ENCODE measurements at places on chromosomes 5 and 9.

DNA sequence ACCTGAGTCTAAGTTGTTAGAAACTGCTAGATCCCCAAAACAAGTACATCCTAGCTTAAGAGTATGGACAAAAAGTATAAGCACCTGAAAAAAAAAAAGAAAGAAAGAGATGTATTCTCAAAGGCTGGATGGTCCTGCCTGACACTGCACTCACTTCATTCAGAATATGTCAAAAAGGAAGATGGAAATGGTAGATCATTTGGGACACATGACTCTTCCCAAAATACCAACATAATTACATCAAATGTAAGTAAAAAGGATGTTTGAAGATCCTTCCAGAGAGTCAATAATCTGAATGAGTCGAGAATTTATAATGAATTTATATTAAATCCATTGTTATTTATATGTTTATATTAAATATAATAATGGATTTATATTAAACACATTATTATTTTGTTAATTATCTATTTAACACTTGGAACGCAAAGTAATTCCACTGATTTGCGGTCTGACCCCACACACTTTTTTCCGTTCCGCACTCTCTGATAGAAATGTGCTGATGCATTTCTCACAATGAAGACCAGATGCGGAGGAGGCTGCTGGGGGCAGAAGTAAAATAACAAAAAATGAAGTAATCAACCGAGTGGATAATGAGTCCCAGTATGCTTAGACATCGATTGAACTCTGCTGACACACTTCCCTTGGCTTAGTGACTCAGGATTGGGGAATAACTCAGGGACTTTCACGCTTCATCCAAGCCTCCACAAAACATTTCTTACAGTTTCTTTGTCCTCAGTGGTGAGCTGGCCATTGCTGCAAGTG, 201.2 kb downstream of the ADAMTS12 start:
- no peak for DNase-seq

GRCh38 chr5:76715486-76715735, 515 bp upstream of the F2R start:
- no peak for DNase-seq

DNA sequence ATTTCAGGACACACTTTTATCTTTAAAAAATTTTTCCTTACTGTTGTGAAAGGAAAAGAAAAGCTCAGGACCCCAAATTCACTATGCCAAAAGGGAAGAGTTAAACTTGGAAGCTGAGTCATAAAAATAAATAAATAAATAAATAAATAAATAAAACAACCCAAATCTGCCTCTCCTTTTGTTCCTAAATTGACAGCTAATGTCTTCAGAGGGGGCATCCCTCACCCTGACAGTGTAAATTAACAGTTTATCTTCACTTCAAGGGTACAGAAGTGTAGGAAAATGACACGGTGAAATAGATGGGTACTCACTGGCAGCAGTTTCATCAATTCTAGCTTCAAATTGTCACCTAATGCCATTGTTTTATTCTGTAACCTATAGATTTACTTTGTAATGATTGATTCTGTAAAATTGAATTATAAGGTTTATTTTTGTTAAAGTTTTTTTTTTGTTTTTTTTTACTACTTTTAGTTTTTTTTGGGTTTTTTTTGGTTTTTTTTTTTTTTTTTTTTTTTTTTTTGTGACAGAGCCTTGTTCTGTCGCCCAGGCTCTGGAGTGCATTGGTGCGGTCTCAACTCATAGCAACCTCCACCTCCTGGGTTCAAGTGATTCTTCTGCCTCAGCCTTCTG, 18.5 kb upstream of the ANXA1 start:
- no peak for DNase-seq

DNA sequence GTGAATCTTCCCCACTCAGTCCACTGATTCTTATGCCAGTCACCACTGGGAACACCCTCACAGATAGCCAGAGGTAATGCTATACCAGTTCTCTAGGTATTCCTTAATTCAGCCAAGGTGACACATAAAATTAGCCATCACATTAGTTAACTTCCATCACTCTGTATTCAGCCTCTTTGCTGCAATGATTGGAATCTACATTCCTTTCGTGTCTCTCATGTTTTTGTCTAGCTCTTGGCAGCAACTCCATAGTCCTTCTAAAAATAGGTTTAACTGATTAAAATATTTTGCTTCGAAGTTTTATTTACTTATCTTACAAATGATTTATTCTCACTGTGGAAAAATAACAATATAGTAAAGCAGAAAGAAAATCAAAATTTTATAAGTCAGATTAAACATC, 19.6 kb upstream of the RNF20 start:
- no peak for DNase-seq

DNA sequence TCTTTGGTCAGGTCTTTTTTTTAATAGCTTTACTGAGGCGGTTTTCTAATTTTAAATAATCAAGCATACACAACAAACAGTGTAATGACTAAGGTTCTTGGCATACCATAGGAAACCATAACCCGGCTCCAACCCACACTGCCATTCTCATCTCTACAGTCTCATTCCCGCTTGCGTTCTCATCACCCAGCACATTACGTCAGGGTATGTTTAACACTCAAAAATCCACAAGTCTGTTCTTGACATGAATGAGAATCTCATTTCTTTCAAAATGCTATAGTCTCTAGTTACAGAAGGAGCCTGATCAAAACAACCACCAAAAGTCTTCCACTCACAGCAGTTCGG, 505 bp downstream of the C5orf34 start:
- no peak for DNase-seq

DNA sequence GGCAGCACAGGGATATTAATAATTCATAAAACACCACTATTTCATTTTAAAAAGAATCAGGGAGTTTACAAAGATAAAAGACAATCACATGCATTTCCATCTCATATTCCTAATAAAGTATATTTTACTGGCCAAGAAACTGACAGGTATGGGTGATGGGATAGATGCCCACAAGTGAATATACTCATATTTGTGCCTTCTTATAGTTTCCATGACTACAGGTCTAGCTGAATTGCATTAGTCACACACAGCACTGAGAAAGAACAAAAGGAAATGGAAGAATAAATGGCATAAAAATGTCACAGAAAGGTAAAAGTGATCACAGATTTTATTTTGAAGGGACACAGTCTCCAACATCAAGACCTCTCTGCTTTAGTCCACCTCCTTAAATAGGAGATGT, 193.5 kb downstream of the PLK2 start:
- DNase-seq: no peak

DNA sequence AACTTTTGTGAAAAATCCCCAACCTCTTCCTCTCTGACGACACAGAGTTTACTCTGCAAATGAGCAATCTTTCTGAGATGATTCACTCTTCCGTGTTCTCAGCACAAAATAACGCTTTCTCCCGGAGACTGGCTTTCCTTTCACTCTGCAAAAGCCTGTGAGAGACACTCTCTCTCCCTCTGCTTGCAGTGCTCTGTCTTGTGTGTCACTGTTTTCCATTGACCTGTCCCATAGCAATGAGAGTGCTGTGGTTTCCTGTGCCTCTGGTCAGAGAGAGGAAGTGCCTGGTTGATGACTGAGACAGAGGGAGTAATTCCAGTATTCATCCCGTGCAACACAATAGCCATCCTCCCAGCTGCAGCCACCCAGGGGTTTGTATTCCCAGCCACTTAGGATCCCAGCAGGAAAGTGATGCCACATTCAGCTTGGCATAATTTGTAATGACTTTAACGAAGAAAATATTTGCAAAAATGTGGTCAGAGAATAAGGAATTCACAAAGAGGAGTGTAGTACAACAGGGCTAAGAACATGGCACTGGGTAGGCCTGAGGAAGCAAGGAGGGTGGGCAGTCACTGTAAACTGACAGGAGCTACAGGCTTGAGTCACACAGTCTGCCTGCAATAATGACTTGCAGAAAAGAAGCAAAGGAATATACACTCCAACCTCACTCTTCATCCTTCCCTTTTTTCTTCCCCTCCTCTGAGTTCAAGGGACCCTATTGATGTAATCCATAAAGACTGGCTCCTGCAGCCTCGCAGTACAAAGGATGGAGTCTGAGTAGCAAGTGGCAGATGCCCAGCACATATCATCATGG, 463.5 kb upstream of the RGMB start:
- no peak for DNase-seq

- DNase-seq: no peak
These were observed 351.1 kb upstream of the RIOK2 start for GRCh38 chr5:97534166-97534565.

DNA sequence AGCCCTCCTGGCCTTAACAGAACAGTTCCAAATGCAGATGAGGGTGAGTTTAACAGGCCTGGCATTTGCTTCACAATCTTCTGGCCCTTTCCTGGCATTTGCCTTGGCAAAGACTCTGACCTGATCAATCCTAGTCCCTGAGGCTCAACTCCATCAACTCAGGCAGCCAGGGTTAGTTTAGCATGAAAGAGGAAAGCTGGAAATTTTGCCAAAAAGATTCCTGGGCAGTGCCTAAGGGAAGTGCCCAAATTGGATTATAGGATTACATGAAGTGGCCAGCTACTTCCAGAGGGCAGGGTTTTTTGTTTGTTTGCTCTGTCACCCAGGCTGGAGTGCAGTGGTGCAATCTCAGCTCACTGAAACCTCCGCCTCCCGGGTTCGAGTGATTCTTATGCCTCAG, 36.8 kb downstream of the PCDHAC2 start:
- DNase-seq: no peak

DNA sequence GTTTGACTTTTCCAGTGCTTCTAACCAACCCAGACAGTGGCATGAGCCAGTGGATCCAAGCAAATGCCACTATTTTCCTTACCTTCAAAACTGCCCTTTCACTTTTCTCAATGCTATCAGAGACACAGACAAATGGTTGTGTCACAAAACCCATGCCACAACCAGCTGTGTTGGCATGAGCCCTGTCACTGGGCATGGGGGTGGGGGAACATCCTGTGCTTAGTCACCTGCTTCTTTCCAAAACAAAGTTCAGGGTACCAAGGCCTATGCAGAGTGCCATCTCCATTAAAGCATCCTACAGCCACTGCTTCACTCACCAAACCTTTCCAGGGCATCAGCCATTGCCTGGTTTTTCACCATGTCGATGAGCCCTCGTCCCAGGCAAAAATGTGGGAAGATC, 30.1 kb downstream of the NIPSNAP3B start:
- DNase-seq: no peak

- DNase-seq: no peak
These were observed 20.7 kb downstream of the TTC1 start for GRCh38 chr5:160029540-160030139.

DNA sequence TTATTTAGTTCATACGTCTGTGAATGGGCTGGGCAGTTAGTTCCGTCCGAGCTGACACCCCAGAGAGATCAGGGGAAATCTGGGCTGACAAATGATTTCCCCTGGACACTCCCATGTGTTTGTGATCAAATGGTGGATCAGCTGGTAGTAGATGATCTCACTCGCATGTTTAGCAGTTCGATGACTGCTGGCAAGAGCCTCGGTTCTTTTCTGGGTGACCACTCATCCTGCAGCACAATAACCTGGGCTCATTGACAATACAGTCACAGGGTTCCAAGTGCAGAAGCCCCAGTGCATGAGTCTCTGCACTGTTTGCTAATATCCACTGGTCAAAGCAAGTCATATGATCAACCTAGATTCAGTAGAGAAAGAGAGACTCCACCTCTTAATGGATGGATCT, 155.9 kb downstream of the NR2F1-AS1 start:
- DNase-seq: no peak

DNA sequence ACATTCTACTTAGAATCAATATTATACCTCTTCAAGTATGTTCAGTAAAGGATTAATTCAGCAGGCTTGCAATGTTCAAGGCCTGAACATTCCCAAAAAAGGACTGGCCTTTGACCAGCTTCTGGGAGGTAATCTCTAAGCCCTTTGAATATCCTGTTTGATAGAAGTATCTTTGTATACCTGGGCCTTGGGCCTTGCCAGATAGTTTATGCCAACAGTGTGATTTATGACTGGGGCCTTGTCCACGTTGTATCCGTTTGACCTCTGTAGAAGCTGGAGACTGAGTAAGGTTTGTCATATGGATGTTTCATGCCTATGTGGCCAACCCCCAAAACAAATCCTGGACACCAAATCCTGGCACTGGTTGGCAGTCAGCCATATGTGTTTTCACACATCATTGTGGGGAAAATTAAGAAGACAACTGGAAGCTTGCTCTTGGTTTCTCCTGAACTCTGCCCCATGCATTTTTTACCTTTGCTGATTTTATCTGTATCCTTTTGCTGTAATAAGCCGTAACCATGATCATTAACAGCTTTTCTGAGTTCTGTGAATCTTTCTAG, 92.1 kb downstream of the RMI1 start:
- DNase-seq: no peak

- no peak for DNase-seq
These were observed 2.4 kb upstream of the SMC2 start for GRCh38 chr9:104091708-104092107.

DNA sequence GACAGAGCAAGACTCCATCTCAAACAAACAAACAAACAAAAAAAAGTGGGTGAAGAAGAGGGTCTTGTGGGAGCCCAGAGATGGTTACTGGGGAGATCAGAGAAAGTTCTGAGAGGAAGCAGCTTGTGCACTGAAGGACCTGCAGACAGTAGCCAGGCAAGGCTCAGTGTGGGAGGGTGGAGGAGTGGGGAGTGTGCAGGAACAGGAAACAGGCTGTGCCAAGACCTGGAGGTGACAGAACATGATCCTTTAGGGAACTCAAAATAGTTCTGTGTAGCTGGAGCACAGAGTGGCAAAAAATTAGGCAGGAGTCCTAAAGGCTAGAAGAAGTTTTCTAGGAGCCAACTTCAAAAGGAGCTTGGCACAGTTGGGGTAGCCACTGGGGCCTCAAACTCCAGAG, 19.2 kb upstream of the NANS start:
- no peak for DNase-seq

- DNase-seq: no peak
These were observed 14.7 kb downstream of the MGAT1 start for GRCh38 chr5:180787711-180788431.

- DNase-seq: no peak
These were observed 83.2 kb downstream of the WNK2 start for GRCh38 chr9:93267091-93267541.

DNA sequence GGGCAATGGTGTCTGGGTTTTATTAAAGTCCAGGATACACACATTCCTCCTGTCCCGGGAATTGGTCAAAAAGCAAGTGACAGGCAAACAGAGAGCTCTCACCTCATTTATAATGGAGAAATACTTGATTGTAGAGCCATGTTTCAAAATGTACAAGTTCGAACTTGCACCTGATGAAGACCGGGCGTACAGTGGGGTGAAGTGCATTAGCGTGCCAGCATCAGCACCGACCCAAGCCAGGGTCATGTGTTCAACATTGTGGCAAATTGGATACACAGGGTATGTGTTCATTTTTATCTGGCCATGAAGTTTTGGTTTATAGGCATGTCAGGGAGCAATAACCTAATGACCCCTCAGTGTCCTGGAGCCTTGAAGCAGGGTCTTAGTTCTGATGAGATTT, 472.5 kb downstream of the IRX1 start:
- no peak for DNase-seq

GRCh38 chr9:78574354-78575045, 277.6 kb downstream of the PSAT1 start:
- no peak for DNase-seq

GRCh38 chr9:128104171-128104618, 23.3 kb downstream of the PTGES2 start:
- no peak for DNase-seq

GRCh38 chr9:96131825-96132224, 170.2 kb downstream of the HSD17B3 start:
- DNase-seq: no peak

Data from NCI-H1930 (cell line).